Activated CD4-positive, CD25-positive, alpha-beta regulatory T cell treated with anti-CD3 and anti-CD28 coated beads, Interleukin-2, amount 50 U/mL, for 16 hours (primary cell): ENCODE measurements at places on chromosomes 7 and 10.

DNA sequence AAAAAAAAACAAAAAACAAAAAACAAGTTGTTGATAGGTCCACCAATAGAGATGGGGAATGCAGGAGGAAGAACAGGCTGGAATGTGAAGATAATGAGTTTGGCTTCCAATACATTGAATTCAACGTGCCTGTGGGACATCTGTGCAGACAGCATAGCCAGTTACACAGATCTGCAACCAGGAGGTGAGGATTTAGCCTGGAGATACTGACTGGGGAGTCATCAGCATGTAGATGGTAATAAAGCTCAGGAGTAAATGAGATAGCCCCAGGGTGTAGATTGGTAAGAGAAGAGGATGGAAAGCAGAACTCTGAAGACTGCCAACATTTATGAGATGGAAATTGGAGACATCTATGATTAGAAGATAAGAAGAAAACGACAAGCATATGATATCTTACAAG is 4.7 kb upstream of the TRIM8 start:
- no peak for DNase-seq

DNA sequence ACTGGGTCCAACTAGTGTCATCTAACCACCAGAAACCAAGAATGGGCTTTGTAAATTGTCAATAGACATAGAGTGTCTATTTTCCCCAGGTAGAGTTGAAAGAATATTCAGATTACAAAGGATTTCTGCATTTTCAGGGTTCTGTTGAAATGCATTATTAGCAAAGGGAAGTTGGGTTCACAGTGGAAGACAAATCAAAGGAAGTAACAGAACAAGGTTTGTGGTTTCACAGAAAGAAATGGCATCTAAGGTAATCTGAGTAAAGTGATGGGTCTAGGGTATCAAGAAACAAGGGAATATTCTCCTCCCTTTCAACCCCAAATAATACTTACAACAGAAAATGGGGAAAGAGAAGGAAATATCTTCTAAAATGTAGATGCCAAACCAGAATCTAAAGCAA is 25.8 kb downstream of the CEP41 start:
- no peak for DNase-seq

DNA sequence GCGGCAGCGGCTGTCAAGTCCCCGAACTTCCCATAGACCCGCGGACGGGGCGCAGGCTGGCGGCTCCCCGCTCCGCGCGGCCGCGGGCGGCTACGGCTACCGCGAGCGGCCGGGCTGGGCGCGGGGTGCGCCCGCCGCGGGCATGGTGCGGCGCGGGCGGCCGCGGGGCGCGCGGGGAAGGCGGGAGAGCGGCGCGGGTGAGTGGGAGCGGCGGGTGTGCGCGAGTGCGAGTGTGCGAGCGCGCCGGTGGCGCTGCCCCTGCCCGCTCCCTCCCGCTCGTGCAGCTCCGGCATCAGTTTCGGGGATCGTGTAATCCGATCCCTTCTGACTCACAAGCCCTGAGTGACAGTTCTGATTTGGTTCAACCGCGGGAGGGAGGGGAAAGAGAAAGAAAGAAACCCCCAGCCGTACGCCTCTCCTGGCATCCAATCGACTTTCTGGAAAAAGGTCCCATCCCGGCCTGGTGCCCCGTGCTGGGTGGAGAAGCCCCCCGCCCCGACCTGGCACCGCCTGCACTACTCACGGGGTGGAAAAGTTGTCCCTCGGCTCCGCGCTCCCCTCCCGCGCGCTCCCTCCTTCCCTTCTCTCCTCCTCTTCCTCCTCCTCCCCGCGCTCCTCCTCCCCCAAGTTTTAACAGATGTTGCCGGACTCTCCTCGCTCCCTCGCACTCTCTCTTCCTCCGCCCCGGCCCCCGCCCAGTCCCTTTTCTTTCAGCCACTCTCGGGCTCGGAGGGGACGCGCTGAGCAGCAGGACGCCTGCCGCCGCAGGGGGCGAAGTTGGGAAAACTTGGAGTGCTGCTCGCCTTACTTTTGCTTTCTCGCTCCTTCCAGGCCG is at the start of gene GLI3:
Gene GLI3 (minus strand): TSS at position 234 of the 835 bp plus-strand sequence. CDS start 13,956 bp downstream, outside the sequence.
- no peak for DNase-seq

DNA sequence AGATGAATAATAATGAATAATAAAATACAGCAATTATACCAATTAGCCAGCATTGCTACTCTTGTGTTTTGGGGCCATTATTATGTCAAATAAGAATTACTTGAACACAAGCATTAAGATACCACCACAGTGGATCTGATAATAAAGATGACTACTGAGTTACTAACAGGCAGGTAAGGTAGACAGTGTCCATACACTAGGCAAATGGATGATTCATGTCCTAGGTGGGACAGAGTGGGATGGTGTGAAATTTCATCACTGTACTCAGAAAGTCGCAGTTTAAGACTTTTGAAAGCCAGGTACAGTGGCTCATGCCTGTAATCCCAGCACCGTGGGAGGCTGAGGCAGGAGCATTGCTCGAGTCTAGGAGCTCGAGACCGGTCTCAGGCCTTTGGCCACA is 8.7 kb upstream of the UNC5B start:
- DNase-seq = no peak

DNA sequence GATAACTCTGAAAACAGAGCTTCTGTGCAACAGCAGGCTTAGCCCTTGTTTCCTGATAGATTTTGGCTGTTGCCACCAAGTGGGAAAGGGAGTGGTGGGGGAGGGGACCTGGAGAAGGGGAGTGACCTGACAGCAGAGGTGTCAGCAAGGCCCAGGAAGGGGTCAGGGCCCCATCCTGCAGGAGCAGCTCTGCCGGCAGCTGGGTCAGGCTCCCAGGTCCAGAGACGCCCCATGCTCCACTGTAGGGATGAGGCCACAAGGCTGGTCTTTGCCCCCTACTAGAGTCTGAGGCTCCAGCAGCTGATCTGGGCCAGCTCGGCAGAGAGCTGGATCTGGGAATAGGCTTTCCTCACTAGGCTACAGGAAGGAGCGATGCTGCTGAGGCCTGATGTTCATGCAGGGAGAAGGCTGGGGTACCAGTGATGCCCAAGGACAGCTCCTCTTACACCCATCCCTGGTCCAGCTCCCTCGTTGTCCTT is 44.0 kb upstream of the ZMIZ1 start:
- DNase-seq = no peak

- no peak for DNase-seq
Measured at GRCh38 chr10:88080213-88080612, 216.8 kb downstream of the PTEN start.

DNA sequence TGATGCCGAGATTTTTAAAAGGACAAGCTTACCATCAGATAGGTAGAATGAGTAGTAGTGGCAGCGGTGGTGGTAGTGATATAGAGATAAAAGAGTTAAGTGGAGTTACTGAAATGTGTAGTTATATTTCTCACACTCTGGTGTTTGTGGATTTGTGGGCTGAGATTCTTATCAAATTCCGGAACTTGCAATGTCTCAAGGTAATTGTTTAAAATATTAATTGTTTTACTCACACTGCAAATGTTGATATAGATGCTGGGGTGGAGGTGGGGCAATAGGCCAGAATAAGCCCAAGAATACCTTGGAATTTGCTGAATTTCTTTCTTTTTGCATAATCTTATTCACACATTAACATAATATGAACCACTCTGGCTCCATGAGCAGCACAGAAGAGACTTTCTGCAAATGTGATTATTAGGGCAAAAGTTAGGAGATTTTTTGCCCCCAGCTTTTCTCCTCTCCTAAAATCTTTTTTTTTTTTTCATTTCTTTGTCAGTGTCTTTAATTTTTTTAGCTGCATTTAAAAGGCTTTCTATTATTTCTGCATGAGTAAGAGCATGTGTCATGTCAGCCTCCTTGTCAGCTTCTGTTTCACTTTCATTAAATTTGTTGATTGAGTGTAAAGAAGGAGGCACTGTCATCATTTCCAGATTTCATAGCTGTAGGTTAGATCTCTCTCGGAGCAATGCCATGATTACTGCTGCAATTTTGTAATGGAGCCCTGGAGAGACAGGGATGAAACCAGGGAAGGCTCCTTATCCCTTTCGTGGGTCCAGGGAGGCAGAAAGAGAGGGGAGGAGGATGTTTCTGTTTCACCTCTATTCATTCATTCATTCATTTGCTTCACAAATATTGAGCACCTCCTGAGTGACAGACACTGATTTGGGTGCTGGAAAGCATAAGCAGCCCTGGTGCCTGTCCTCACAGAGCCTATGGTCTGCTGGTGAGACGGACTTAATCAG is 13.1 kb upstream of the SGMS1 start:
- DNase-seq = no peak

DNA sequence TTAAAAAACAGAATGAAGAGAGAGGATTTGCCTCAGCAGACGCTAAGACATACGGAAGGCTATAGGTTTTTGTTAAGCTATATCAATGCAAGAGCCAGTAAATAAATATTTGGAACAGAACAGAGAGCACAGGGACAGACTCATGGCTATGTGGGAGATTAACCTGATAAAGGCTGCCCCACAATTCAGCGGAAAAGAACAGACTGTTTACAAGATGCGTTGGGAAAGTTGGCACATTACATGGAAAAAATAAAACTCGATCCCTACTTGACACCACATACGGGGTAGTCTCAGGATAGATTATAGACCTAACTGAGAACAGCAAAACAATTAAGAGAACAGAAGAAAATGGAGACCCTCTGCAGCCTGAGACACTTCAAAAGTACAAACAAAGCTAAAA is 10.8 kb downstream of the KCNH2 start:
- no peak for DNase-seq

- DNase-seq = no peak
Measured at GRCh38 chr10:101157756-101158458, 26.8 kb downstream of the TLX1 start.

- DNase-seq = no peak
Measured at GRCh38 chr10:113665352-113665751, 1.5 kb upstream of the NRAP start.

DNA sequence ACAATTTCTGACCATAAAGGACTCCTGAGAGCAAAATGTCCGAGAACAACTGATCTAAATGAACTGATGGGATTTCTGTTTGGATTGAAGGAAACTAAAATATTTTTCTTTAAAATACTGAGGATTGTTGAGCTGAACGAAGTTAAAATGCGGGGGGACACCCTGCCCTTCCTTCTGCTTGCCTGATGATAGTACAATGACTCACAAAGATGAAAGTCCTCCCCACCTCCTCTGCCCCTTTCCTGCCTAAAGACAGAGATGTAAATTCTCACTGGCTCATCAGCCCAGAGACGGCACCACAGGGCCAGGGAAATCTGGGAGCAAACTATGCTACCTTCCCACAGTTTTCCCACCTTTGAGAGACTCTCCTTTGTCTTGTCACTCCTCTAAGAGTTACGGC is 180.6 kb downstream of the PHTF2 start:
- DNase-seq = no peak
